Smooth muscle cell of the pulmonary artery (primary cell): ENCODE measurements at places on chromosomes 2 and 18. TPM values are rescaled to one million over a fixed set of nuclear protein-coding genes. Genes with fewer than 3 reads are reported as not detected.

MRO gene
- total RNA-seq: 0.07 and 0.20 TPM in 2 replicates

UGT1A8 gene
- total RNA-seq: 0.17 TPM in 1 of 2 replicates, not detected in the other

AQP12B gene
- not detected in 2 replicates for total RNA-seq

FLACC1 gene
- total RNA-seq: 1.3 and 2.5 TPM in 2 replicates

MYO1B gene
- total RNA-seq: 99.9 and 246 TPM in 2 replicates

GCG gene
- total RNA-seq: not detected in 2 replicates

IL1R1 gene
- total RNA-seq: 109 and 129 TPM in 2 replicates

CHRND gene
- not detected in 2 replicates for total RNA-seq

SCN2A gene
- total RNA-seq: 1.8 and 2.7 TPM in 2 replicates

AGXT gene
- not detected in 2 replicates for total RNA-seq

SCN3A gene
- 0.40 and 0.85 TPM in 2 replicates for total RNA-seq

PELI1 gene
- 11.1 and 14.1 TPM in 2 replicates for total RNA-seq

CAPN14 gene
- total RNA-seq: 0.23 and 0.26 TPM in 2 replicates

REG3A gene
- total RNA-seq: not detected in 2 replicates

DSG1 gene
- total RNA-seq: not detected in 2 replicates

AOX1 gene
- 13.0 and 32.9 TPM in 2 replicates for total RNA-seq

ASAP2 gene
- total RNA-seq: 63.4 and 72.9 TPM in 2 replicates

CNGA3 gene
- not detected in 2 replicates for total RNA-seq

RAB6C gene
- not detected in 2 replicates for total RNA-seq

FAM110C gene
- total RNA-seq: 0.07 and 1.1 TPM in 2 replicates
